H54 (cell line): ENCODE measurements at places on chromosomes 2 and 18.

GRCh38 chr18:68728081-68728700 is 13.3 kb upstream of the TMX3 start:
- DNase-seq, result no peak

GRCh38 chr2:101710471-101711318 is 13.2 kb downstream of the MAP4K4 start:
- DNase-seq, result no peak

- no peak for DNase-seq
Measured at GRCh38 chr2:71402427-71402826, 50.9 kb upstream of the DYSF start.

- DNase-seq, result peak; percentile 58
Measured at GRCh38 chr2:10709290-10709939, 12.0 kb upstream of the ATP6V1C2 start.

GRCh38 chr2:63840081-63840784 is 1.5 kb upstream of the UGP2 start:
- no peak for DNase-seq

DNA sequence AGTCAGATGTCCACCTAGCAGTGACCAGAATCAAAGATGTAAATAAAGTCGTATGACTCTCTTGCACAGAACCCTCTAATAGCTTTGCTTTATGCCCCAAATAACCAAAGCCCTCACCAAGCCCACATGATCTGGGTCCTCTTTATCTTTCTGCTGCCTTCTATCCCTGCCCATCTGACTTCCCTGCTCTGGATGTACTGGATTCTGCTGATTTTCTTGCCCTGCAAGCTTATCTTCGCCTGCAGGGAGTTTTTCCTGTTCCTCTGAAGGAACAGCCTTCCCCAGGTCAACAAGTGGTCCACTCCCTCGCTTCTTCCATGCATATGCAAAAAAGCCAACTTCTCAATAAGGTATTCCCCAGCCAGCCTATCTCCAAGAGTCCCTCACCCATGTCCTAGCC is 18.7 kb downstream of the IL36B start:
- no peak for DNase-seq

DNA sequence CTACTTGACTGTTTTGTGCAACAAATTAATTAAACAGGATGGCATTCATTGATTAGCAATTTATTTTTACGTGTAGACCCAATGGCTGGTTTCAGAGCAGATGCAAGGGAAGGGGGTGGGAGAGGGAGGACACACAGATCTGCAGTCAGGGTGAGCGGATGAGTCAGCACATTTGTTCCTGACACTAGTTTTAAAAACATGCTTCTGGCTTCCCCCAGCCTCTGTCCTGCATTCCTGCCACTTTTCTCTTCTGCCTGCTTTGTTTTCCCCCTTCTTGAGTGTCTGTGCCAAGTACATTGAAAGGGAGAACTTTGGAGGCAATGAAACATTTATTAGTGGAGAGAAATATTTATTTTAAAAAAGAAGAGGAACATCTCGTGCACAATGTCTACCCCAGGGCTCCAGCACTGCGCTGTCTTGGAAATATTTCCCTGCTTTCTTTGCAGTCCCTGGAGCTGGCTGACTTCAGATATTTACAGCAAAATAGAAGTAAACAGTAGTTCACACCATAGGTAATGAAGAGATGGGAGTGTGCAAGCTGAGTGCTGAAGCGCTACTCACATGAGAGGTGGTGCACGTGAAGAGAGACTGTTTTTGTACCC is 52.2 kb downstream of the NRP2 start:
- peak; percentile 51 for DNase-seq

- DNase-seq, result no peak
Measured at GRCh38 chr2:135893374-135893794, 17.1 kb upstream of the MCM6 start.

DNA sequence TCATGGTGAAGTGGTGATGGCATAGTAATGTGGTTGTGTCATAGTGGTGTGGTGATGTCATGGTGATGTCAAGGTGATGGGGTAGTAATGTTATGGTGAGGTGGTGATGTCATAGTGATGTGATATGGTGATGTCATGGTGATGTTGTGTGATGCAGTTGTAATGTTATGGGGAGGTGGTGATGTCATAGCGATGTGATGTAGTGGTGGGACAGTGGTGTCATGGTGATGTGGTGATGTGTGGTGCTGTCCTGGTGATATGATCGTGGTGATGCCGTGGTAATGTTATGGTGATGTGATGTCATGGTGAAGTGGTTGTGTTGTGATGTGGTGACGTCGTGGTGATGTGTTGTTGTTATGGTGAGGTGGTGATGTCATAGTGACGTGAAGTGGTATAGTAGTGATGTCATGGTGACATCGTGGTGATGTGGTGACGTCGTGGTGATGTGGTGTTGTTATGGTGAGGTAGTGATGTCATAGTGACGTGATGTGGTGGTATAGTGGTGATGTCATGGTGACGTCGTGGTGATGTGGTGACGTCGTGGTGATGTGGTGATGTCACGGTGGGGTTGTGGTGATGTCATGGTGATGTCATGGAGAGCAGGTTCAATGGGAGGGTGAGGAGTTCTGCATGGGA is 242.7 kb upstream of the MYT1L start:
- DNase-seq, result no peak

- DNase-seq, result no peak
Measured at GRCh38 chr18:3998698-3999333, 456.3 kb downstream of the DLGAP1 start.

DNA sequence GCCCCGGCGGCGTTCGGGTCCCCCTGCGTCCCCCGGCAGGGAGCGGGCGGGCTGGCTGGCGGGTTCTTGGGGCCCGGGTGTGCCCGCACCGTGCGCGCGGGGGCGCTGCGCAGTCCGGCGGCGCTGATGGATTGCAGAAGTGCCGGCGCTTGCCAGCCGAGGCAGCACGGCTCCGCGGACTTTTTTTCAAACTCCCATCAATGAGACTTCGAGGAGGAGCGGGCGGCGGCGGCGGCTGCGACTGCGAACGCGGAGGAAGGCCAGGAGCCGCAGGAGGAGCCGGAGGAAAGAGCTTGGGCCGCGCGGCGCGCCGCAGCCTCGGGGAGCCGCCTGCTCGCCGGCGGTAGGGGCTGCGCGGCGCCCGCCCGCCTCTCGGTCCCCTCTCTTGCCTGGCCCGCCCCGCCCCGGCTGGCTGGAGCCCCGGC is at the start of gene GLI2:
Gene GLI2 (plus strand): TSS at position 123 of the 425 bp plus-strand sequence. CDS start 61,453 bp downstream, outside the sequence.
- DNase-seq, result peak; percentile 69

DNA sequence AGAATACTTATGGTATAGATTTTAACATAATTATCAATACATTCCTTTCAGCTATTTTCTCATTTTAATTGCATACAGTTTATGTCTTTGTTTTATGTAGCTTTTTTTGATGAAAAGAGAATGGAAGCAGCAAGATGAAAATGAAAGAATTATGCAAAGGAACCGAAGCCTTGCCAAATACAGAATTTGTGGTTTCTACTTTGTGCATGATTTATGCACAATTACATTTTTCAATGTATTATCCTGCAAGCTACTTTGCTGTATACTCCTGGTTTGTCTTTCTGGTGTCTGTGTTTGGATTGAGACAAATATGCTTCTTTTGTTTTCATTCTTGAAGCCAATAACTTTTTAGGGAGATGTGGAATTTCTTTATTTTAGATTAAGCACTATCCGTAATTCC is 1642.6 kb upstream of the CELF4 start:
- DNase-seq, result no peak

- DNase-seq, result no peak
Measured at GRCh38 chr18:13465124-13465446, 246.5 kb downstream of the LDLRAD4 start.

DNA sequence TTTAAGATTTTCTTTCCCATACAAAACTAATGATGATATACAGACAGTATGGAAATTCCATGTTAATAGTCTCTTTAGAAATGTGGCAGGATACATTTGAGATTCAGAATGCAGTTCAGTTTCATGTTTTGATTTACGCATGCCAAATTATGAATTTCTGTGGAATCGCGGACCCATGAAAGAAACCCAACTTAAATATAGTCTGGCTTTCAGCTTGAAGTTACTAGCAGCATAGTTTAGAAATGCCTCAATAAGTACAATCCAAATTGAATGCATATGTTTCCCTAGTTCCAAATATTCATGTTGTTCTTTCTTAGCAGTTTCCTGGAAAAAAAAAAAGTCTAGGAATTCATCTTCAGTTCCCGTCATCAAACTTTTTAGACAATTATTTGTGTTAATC is 164.1 kb upstream of the RASGRP3 start:
- no peak for DNase-seq

DNA sequence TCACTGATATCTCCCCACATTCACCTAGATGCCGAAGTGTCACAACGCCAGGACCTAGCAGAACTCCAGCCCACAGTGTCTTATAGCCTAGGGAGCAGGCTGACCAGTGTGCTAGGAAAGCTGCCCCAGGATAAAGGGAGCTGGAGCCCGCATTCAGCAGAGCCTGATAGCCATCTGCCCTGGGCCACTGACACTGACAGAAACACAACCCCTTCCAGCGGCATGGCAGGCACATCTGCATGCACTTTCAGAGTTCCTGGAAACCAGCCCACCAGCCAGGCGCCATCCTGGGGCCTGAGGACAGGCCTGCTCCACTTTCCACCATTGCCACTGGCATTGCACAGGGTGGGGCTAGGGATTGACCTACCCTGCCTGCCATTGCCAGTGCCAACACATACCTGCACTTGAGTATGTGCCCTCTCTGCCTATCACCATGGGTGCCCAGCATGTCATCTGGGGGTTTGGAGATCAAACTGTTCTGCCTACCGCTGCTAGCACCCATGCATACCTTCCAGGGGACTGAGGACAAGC is 290.1 kb upstream of the KLHL14 start:
- DNase-seq, result no peak

GRCh38 chr2:29247336-29247914 is 132.2 kb downstream of the CLIP4 start:
- no peak for DNase-seq

GRCh38 chr2:9660154-9660553 is 29.4 kb upstream of the YWHAQ start:
- DNase-seq, result no peak

GRCh38 chr2:199392363-199392762 is 65.4 kb downstream of the SATB2 start:
- DNase-seq, result no peak

GRCh38 chr2:173749315-173749714 is 215.9 kb downstream of the SP3 start:
- no peak for DNase-seq

- no peak for DNase-seq
Measured at GRCh38 chr2:9984871-9985480, 33.5 kb downstream of the GRHL1 start.

- DNase-seq, result no peak
Measured at GRCh38 chr2:236813766-236814165, 244.1 kb downstream of the ACKR3 start.

- no peak for DNase-seq
Measured at GRCh38 chr2:11375689-11376027, 31.2 kb upstream of the ROCK2 start.

DNA sequence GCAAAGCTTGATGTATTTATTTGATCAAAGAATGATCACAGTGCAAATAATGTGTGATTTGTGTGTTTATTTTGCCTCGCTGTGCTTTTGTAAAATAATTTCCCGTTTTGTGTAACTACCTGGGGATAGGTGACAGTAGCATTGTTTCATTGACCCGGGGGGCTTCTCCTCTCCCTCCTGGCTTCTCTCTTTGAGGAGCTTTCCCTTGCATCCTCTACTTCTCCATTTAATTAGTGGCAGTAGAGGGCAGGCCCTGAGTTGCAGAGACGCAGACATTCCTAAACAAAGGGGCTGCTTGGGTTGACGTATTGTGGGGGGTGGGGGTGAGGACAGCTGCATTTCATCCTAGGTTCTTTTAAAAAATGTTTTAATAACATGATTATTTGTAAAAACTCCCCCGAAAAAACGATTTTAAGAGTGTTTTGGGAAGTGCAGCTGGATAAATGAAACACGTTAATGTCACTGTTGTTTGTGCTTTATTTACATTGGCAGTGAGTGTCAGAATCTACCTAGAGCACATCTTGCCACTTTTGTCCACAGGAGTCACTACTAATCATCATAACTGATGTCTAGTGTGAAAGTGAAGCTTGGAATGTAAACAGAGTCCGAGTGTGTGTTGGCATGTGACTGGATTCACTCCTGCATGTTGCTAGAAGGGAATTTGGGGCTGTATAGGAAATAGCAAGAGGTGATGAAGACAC is 2.2 kb downstream of the NEDD4L start:
- DNase-seq, result no peak

- no peak for DNase-seq
Measured at GRCh38 chr2:60735496-60736250, 20.4 kb upstream of the PAPOLG start.

DNA sequence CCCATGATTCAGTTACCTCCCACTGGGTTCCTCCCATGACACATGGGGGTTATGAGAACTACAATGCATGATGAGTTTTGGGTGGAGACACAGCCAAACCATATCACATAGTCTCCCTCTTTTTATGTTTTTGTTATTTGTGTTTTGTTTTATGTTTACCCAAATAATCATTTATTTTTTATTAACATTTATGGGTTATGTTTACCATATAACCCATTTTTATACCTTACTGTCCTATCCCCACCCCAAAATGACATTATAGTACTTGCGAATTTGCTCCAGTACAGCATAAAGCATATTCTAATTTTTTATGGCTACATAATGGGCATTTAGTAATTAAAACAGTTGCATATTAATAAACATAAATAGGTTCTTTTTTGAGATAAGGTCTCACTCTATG is 61.9 kb upstream of the TTC27 start:
- DNase-seq, result no peak

DNA sequence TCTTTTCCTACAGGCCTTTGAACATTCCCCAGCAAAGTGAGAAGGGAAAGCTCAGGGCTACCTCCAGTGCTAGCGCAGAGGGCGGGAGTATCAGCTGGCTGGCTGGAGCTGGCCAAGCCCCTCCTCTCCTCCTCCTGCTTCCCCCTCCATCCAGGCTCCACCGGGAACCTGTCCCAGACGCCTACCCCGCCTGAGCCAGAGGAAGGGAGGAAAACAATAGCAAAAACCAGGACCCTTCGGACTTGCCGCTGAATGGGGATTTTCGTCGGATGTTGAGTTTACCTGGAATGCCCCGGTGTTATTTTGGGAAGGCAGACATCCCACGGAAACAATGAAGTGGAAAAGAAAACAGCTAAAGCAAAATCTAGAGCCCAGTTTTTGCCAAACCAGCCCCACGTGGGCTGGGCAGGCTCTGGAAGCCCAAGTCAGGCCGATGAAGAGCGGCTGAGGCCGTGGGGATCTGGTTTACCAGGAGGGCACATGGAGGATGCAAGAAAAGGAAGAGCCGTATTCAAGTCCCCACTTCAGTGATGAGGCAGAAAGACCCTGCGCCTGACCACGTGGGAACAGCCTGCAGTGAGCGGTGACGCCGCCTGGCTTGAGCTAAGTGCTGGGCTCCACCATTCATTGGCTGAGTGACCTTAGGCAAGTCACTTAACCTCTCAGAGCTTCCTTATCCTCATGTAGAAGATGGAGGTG is 100.4 kb upstream of the LCLAT1 start:
- DNase-seq, result no peak
